A172 (cell line): ENCODE measurements at places on chromosomes 12 and 14.
A peak's percentile ranks its signal among the peaks of the same experiment; 100 is the strongest.

DNA sequence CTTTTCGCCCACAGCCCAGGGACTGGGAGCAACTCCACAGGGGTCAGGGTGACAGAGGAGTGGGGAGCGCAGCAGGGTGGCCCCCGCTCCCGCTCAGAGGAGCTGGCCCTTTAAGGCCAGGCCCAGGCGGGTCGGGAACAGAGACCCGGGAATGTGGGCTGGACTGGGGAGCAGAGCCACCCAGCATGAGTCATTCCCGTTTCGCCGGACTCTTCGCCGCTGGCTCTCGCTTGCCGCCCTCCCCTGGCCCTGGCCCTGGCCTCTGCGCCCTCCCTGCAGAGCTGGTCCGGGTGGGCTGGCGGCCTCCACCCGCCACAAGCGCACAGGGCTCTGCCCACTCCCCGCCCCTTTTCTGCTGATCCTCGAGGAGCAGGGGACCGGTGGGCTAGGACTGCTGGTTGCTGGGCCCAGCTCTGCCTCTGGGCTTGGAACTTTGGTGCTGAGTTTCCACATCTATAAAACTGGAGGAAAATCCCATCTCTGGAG is 92.8 kb downstream of the NINJ2 start:
- peak; percentile 80 for DNase-seq

GRCh38 chr12:93191423-93191822 is 186.3 kb upstream of the NUDT4 start:
- DNase-seq: no peak

DNA sequence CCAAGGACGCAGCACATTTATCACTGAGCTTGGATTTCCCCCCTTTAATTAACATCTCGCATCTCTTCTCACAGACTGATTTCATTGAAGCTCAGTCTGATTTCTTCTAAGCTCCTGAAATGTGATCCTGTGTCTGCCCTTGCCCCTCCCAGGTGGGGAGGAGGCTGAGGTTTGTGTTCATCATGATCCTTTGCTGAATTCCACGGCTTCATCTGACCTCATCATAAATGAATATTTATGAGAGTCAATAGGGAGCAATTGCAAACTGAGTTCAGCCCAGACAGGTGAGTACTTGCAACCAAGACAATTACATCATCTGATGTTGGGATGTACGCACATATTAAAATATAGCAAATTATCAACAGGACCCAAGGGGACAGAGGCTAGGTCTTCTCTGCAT is 72.4 kb downstream of the MAP1LC3B2 start:
- no peak for DNase-seq

DNA sequence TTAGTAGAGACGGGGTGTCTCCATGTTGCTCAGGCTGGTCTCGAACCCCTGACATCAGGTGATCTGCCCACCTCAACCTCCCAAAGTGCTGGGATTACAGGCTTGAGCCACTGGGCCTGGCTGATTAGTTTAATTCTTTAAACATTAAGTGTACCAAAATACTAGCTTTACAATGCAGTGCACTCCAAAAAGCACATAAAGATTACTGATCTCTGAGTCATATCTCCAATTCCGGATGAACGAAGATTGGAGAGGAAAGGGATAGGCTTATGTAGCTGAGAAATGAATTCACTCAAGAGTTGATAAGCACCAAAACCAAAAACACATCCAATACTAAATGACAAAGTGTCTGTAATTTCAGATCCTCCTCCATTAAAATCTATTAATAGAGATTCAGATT is 15.1 kb downstream of the NAV3 start:
- DNase-seq: peak; percentile 65

DNA sequence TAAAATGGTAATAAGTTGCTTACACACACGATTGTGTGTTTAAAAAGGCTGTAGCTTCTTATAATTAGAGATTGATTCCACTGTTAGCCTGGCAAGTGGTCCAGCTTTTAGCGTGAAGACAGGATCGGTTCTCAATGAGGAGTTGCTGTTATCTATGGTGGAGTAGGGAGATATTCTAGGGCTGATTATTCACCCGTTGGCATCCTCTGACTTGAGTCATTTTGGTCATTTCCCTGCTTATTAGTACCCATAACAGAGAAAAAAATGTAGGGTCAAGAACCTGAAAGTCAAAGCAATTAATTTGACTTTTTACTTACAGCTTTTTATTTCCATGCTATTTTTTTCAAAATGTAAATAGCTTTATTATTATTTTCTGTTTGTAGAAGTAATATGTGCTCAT is 76.0 kb downstream of the KCNK13 start:
- peak; percentile 87 for DNase-seq

DNA sequence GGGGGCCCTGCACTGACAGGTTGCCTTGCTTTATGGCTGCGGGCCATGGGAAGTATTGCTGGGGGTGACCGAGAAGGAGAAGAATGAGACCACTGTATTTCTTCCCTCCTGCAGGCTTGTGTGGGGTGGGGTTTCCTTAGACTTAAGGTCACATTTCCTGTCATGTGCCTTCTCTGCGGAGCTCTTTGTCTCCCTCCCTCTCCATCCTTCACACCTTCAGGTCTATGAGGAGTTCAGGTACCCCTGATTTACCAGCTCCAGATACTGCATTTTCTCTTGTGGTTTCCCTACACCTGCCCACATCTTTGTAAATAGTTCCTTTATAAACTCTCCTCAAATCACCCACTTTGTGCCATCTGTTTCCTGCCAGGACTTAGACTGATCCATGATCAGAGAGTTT is 3.6 kb downstream of the FNTB start:
- no peak for DNase-seq

- DNase-seq: no peak
These were observed 193.9 kb upstream of the OR4E1 start for GRCh38 chr14:21867541-21867940.

- DNase-seq: no peak
These were observed 28.2 kb downstream of the TTC7B start for GRCh38 chr14:90788031-90788430.

GRCh38 chr14:42198010-42198409 is 591.3 kb downstream of the LRFN5 start:
- peak; percentile 8 for DNase-seq

GRCh38 chr12:100612606-100613005 is 39.1 kb downstream of the GAS2L3 start:
- no peak for DNase-seq

GRCh38 chr14:59103396-59103795 is 85.1 kb upstream of the DAAM1 start:
- DNase-seq: no peak

DNA sequence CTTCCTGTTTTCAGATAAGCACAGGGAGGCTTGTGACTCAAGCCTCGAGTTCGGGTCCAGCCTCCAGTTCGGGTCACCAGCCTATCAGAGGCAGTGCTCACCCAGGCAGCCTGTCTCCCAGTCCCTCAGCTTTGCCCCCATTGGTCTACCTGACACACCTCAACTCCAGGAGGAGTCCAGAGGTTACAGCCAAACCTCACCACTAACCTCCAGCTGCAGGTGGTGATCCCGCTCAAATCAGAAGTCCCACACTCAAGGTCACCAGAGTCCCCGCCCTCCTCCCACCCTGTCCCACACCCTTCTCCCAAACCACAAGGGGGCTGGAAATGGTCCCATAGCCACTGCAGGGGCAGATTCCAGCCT is 42.1 kb downstream of the KDM2B start:
- DNase-seq: peak; percentile 47

DNA sequence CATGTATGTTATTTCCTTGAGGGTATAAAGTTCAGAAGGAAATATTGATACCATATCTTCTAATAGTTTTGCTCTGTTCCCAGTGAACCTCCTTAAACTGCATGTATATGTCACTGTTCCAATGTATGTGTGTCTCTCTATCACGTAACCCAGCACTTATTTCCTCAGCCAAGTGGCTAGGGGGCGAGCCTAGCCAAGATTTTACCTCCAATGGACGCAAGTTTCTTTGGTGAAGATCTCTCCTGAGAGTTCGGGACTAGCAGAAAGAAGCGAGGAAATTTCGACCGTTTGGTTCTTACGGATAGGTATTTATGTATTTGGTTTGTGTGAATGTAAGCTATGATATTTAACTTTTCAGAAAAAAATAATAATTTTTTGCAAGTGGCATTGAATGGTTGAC is 2.5 kb downstream of the SFSWAP start:
- DNase-seq: no peak

GRCh38 chr14:54577977-54578376 is 11.0 kb downstream of the SAMD4A start:
- DNase-seq: no peak

DNA sequence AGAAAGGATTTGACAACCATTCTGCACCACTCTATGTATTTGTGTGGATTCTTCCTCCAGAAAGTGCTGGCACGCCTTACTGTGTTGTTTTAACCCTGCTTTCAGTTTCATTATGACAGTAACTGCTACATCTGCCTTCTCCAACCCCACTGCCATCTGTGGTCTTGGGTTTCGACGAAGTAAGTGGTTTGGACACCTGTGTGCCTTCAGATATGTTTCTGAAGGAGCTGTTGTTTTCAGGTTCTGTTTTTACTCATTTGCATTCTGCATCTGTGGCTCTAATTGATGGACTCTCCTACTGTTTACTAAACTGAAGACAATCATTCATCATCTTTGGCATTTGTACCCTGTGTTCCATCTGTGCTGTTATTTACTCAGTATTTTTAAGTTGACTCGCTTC is 4.1 kb downstream of the TSHR start:
- DNase-seq: no peak

- no peak for DNase-seq
These were observed 718 bp upstream of the JDP2 start for GRCh38 chr14:75427126-75427481.

DNA sequence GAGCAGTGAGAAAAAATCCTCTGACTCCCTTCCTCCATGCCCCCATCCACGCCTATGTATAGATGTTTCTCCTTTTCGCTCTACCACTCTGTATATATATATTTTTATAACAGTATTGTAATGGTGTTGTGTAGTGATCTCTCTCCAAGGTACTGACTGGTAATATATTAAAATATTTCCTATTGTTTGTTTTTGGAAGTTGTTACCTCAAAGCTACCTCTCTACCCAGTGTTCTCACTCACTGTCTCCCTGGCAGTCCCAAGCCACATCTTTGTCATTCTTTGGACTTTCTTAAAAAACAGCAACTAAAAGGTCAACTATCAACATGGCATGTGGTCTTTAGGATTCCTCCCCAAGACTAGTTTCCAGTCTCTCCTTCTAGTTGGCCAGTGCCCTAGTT is 15.7 kb upstream of the RMST start:
- no peak for DNase-seq

GRCh38 chr14:34064349-34064748 is 113.5 kb upstream of the EGLN3 start:
- no peak for DNase-seq

- DNase-seq: no peak
These were observed 12.6 kb upstream of the SFSWAP start for GRCh38 chr12:131698286-131698685.

DNA sequence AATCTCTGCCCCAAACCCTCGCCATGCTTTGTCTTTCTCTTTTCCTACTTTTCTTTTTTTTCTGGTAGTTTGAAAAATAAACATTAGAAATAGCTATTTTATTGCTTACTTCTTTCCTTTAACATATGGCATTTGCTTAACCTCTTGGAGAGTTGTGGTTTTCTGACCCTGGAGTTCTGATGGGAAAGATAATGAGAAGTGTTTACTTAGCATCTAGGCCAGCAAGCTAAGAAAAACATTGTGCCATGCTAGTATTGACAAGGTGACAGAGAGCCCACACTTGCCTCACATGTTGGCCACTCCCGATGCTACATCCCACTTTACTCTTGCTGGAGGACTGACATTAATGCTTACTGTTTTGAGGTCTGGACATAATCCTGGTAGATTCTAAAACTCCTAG is 886.2 kb downstream of the DIO2 start:
- DNase-seq: no peak

DNA sequence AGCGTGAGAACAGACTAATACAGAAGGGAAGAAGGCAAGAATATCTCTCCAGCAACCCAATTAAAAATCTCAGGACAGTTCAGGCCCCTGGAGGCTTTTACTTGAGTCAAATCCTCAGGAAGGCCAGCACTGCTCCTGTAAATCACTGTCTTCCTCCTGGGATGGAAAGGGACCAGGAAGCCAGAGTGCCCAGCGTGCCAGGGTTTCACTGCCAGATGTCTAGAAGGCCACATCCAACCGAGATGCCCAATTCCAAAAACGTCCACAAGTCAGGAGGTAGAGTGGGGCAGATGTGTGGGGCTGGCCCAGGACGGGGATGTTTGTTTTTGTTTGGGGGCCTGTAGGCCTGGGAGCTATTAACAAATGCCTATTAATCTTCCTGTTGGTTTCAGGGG is 332.0 kb downstream of the MED13L start:
- DNase-seq: no peak

DNA sequence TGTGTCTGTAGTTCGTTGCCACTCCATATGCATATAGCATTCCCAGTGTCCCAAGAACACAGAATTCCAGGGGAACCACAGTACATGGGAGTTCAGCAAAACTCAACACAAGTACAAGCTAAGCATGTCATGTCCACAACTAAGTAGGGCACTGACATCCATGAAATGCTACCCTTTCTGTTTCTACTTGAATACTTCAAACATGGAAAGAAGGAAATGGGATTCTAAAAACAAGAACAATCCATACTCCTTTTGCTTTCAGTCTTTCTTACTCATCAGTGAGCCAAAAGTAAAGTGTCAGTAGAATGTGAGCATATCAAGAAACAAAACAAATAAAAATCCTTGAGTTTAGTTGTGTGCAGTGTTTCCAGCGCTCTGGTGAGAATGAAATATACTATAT is 36.0 kb upstream of the COCH start:
- no peak for DNase-seq

GRCh38 chr12:116325336-116325664 is 47.8 kb upstream of the MED13L start:
- DNase-seq: no peak

GRCh38 chr14:52442166-52442565 is 110.1 kb downstream of the TXNDC16 start:
- no peak for DNase-seq

GRCh38 chr12:122688291-122688690 is 14.9 kb downstream of the HCAR2 start:
- no peak for DNase-seq

DNA sequence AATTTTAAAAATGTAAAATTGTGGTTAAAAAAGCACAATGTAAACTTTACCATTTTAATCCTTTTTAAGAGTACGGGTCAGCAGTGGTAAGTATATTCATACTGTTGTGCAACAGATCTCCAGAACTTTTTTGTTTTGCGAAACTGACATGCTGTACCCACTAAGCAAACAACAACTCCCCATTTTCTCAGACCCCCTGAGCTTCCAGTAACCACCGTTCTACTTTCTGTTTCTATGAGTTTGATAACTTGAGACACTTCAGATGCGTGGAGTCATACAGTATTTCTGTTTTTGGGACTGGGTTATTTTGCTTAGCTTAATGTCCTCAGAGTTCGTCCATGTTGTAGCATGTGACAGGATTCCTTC is 38.0 kb downstream of the CHST11 start:
- no peak for DNase-seq

DNA sequence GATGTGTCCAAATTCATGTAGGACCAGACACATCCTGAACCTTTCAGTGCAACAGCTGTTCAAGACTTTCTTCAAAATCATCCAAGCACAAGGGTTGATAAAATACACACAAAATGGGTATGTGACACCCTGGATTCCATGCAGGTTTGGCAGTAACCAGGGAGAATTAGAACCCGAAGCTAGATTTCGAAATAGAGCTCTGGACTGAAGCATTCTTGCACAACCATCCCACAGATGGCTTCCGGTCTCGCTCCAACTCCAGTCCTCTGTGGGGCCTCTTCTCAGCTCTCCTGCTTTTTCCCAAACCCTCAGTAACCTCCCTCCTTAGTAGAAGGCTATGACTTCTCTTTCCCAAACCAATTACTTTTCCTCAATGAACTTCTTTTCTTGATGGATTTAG is 171.3 kb downstream of the TTC7B start:
- DNase-seq: no peak

- peak; percentile 20 for DNase-seq
These were observed 148.0 kb upstream of the PDE3A start for GRCh38 chr12:20220339-20220738.
